Hematopoietic multipotent progenitor cell (in vitro differentiated cells): ENCODE measurements at places on chromosomes 16 and 17. TPM values are rescaled to one million over a fixed set of nuclear protein-coding genes. Genes with fewer than 3 reads are reported as not detected.

GRCh38 chr17:49694847-49695697 is 12.7 kb downstream of the SLC35B1 start:
- peak; percentile 82 for DNase-seq

DNA sequence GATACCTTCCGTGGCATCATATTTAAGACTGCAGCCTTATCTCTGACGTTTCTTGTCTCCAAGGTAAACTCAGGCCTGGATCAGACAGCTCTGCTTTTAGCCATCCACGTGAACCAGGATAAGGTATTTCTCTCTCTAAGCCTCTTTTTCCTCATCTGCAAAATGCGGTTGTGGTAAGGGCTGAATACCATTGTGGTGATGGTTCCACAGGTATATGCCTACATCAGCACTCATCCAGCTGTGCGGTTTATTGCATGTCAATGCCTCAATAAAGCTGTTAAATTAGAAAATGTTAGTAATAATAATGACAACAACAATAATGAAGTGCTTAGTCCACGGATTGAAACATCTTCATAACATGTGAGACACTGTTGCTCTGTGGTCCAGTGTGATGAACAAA is 104.4 kb downstream of the GRIN2A start:
- DNase-seq, result no peak

DPEP2 gene
- total RNA-seq, result 55.2 TPM

- DNase-seq, result no peak
Observed at GRCh38 chr16:726438-727290, at the start of the genes CCDC78 and HAGHL. Gene CCDC78 (minus strand): TSS chr16:726443. CDS start chr16:726367, 76 bp downstream. Gene HAGHL (plus strand): TSS chr16:727106. CDS start chr16:727510, 404 bp downstream.

DNA sequence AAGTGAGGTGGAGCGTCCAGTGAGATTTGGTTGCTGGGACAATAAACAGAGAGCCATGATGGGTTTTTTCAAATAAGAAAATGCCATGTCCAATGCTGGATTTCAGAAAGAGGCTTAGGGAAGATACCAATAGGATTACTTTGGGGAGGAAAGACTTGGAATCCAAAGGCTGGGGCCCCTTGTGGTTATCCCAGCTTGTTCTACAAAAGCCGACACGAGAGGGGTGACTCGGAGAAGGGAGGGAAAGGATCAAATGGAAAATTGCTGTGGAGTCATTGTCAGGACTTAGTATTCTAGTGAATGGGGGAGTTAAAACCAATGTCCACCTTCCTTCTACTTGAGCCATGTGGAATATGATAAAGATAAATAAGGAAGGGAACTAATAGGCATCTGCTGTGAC is 305.5 kb downstream of the SOX9 start:
- no peak for DNase-seq

ALOX15 gene
- total RNA-seq, result 0.27 TPM

DNA sequence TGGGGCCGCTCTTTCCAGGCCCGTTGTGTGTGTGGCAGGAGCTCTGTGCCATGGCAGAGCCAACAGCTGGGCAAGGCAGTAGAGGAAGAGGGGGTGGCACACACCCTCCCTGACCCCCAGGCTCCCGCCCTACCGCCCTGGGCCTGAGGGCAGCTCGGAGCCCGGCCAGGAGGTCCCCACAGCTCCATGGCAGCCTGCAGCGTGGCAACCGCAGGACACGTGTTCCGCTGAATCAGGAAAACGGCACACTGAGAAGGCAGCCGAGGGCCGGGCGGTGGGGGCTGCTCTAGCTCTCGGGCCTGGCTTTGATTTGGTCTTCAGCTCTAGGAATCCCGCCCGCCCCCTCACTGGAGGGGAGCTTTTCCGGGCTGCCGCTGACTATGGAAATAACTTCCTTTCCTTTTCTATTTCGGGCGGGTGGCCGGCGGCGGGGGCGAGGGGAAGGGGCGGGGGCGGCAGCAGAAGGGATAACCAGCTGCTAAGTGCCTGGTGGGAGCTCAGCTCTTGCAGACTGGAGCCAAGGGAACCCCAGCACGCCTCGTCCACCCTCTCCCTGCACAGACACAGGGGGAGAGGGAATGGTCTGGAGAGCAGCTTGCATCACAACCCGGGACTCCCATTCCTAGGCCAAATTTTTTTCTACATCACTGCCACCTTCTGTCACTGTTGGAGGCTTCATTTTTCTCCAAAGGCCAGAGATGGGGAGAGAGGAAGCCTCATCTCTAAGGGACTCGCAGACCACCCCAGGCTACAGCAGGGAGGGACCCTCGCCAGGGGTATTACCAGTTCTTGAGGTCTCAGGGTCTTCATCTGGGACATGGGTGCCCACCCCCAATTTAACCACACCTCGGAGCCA is 24.8 kb upstream of the MRPS23 start:
- DNase-seq, result peak; percentile 64

WFDC1 gene
- 2.4 TPM for total RNA-seq

DNA sequence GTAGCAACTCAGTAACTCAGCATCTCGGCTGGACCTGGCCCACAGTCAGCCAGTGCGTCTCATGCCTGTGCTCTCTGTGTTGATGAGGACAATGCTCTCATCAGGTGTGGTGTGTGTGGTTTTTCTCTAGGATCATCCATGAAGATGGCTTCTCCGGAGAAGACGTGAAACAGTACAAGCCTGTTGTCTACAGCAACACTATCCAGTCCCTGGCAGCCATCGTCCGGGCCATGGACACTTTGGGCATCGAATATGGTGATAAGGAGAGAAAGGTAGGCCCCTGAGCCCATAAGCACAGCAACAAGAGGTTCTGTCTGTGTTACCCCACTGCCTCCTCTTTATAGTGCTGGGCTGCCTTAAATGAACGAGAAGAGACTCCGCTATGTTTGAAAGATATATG is 84.5 kb downstream of the GNAO1 start:
- no peak for DNase-seq

GRCh38 chr16:89374393-89374960 is 115.9 kb downstream of the ANKRD11 start:
- no peak for DNase-seq

MAP2K4 gene
- 10.0 TPM for total RNA-seq

PITPNM3 gene
- 0.54 TPM for total RNA-seq

RHBDL3 gene
- total RNA-seq, result 0.27 TPM

GRCh38 chr16:74456290-74456625 is 35.0 kb upstream of the CLEC18B start:
- no peak for DNase-seq

GABARAP gene
- total RNA-seq, result 121 TPM

CIBAR2 gene
- total RNA-seq, result not detected

SDR42E2 gene
- total RNA-seq, result 0.27 TPM

CFAP97D1 gene
- under 0.01 TPM for total RNA-seq

ABCC12 gene
- total RNA-seq, result not detected

DNA sequence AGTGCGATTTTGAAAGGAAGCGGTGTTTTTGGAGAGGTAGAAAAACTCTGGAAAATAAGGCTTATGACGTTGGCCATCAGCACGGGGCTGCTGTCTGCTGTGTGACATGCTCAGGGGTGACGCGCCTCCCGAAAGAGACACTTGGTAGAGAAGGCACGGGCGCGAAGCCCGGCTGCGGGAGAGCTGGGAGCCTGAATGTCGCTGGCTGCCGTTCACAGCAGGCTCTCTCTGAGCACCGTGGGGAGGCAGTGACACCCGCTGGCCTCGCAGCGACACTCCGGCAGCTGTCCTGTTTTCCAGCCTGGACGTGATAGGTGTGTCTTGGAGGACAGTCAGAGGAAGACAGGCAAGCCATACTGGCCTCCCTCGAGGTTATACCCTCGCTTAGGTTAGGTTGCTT is 759.1 kb upstream of the RBFOX1 start:
- no peak for DNase-seq

DNA sequence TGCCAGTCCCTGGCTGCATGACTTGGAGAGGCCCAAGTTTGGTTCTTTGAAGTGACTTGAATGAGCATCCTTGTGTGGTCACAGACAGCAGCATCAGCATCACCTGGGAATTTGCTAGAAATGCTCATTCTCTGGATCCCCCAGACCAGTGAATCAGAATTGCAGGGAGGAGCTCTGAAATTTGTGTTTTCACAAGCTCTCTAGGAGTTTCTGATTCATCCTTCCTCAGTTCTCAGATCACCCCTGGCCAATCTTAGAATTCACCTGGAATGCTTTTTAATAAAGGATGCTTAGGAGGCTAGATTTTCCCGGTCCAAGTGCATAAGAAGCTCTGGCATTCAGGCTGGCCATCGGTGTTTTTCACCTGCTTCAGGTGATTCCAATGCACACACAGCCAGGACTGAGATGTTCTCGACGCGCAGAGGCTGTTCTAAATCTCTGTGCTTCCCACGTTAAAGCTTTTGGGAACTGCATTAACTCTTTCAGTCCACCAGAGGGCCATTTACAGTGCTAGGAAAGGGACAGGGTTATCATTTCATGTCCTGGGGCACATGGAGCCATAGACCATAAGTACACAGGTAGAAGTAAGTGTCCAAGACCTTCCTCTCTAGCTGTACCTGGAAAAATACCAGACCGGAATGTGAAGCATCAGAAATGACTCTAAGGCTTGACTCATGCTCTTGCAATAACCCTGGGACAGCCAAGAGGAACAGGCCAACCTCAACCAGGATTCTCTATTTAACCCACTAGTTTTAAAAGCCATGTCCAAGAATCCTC is 85.7 kb upstream of the XYLT1 start:
- peak; percentile 33 for DNase-seq

GRCh38 chr17:79974566-79975497 is 60.8 kb downstream of the TBC1D16 start:
- no peak for DNase-seq

GRCh38 chr16:25709213-25709612 is 17.5 kb downstream of the HS3ST4 start:
- no peak for DNase-seq
